Activated CD4-positive, alpha-beta memory T cell treated with anti-CD3 and anti-CD28 coated beads, Interleukin-2, amount 10 ng/mL, durations not matched to agents 7 days and 5 days (primary cell): ENCODE measurements at places on chromosomes 2 and 18. TPM values are rescaled to one million over a fixed set of nuclear protein-coding genes. Genes with fewer than 3 reads are reported as not detected.

The LYPD6 gene
- not detected for total RNA-seq

The FBLN7 gene
- total RNA-seq: 7.3 TPM

DNA sequence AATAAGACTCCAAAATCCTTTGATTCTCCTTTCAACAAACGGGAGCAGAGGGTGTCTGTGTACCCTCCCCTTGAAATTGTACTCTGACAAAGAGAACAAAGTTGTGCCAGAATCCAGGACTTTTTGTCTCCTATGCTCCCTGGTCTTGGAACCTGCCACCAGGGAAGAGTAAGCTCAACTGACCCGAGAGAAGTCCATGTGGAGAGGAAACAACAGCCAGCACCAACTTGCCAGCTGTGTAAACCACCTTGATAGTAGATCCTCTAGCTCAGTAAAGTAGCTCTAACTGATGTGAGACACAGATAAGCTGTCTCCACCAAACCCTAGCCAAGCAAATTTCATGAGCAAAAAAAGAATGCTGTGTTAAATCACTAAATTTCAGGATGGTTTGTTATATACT is 46.9 kb downstream of the LNPK start:
- no peak for DNase-seq

DNA sequence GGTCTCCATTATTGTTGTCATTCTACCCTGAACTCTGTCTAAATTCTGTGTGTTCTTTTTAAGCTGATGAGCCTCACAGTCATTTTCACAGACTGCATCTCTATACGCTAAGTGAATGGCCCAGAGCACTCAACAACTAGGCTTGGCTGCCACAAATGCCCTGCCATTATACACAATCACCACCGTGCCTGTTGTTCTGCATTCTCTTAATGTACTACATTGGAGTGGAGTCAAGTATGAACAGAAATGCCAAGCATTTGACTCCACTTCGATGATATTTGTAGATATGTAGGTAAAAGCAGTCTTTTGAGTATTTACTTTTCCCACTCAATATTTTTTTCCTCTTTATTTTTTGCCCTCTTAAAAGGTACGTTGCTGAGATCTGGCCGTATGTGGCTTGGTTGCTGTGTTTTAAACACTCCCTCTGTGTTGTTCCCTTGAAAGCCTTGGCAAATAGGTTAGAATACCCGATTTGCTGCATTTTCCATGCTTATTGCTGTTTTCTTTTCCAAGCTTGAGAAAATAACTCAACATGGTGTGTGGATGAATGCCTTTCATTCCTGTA is 36.2 kb upstream of the TMEFF2 start:
- DNase-seq: no peak

DNA sequence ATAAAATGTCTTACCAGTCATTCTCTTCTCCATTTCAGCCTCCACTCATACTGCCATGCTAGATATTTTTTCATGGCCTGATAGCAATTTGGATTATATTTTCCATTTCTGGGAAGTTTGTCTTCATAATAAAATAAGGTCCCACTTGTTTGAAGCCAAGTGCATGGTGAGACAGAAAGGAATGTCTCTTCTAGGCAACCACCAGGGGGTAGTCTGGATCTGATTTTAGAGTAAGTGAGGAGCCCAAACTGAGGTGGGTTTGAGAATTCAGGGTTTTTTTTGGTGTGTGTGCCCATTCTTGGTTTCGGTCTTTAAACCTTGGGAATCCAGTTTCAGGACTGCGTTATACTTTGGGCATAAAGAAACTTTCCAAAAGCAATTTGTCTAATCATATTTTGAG is 315.5 kb downstream of the RPRM start:
- no peak for DNase-seq

DNA sequence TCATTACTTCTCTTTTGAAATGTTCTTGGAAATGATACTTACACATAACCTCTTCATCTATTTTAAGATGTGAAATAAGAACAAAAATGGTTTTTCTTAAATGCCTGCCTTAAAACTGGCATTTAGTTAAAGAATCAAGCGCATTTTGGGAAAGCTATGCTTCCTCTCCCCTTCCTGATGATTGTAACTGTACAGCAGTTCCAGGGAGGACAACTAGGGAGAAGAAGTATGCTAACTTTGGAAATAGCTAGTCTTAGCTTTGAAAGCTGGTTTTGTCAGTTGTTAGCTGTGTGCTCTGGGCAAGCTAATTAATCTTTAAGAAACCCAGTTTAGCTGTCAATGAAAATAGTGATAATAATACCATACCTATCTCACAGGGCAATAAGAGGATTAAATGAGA is 8.4 kb upstream of the ADCYAP1 start:
- DNase-seq: no peak

GRCh38 chr2:15306706-15307105 is 254.4 kb downstream of the NBAS start:
- no peak for DNase-seq

DNA sequence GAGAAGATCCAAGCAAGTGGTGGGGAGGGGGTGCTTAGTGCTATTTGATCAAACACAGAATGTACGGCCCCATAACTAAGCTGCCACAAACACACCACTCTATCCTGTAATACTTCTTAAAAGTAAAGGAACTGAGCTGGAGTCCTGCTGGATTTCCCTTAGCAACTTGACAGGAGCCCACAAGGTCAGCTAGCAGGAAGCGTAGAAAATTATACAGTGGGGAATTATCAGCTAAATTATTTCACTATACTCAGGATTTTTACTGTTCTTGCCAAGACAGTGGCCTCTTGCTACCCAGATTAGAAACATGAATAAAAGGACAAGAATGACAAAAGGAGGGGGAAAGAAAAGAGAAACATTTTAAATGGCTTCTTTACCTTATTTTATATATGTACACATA is 217.1 kb downstream of the ZNF521 start:
- no peak for DNase-seq
